Stimulated activated CD8-positive, alpha-beta memory T cell treated with anti-CD3 and anti-CD28 coated beads, Interleukin-15, amount 100 ng/mL, for 24 hours (primary cell): ENCODE measurements at places on chromosomes 11 and 22.

GRCh38 chr11:27237643-27238042 lies 125.4 kb downstream of the CCDC34 start:
- DNase-seq = no peak

GRCh38 chr11:102929972-102930371 lies 25.6 kb downstream of the MMP13 start:
- DNase-seq = no peak

DNA sequence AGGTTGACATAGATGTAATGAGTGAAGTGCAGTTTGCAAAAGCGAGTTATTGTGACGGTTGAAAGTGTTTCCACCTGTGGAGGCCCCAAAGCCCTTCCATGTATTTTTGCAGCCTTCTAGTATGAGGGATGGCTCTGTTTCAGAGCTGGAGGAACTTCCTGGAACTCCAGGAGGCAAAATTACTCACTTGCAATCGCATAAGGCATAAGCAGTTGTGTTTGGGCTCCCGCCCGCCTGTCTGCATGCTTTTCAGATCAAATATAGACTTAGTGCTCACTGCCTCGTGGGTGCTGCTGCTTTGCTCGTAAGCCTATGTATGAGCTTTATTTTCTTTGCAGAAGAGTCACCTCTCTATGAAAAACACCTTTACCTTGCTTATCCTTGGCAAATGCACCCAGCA lies 146.8 kb upstream of the LARGE1 start:
- no peak for DNase-seq

DNA sequence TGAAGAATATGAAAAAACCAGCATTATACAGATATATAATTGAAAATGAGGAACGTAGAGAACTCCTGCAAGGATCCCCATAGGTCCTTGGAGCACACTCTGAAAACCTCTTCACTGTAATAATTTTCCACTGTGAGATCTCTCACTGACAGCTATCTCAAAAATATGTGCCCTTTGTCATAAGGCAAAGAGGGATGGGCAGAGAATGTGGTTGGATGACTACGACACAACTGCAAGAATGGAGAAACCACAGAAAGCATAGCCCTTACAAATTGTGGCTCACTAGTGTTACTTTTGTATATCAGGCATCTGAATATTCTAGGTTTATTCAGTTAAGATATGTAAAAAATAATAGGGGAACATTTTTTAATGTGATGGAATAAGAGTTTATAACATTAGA lies 7.9 kb upstream of the CTSC start:
- DNase-seq = no peak

GRCh38 chr11:16745950-16746605 lies 7.6 kb downstream of the C11orf58 start:
- no peak for DNase-seq

DNA sequence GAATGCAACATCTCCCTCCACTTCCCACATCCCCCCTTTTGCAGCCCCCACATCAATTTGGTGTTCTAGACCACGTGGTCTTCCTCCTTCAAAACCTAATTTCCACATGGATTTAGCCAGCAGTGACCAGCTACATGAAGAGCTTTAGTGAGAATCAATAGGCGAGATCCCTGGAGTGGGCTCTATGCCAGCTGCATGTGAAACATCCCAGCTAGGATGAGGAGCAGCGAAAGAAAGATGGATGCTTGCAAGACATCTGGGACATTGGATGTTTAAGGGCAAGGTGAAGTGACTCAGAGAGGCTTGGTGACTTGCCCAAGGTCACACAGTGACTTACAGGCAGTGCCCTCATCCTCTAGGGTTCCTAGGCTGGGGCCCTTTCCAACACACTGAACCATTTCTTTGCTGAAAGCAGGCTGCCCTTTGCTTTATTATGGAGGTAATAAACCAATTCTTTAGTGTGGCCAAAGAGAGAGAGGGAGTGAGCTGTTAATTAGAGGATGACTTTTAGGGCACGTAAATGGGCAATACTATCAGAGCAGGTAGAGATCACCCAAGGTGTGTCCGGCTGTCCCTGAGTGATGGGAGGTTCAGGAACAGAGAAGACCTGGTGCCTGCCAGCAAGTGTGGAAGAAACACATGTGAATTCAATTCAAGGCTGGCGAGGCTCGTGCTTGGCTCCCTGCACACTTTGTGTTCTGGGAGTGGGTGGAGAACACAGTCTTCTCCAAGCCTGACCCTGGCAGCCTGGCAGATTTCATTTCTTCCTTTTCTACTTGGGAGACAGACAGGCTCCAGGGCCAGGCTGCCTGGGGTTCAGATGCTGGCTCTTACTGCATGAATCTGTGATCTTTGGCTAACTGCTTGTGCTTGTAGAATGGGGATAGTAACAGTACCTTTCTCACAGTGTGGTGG lies 24.0 kb downstream of the TSPAN18 start:
- DNase-seq = no peak

DNA sequence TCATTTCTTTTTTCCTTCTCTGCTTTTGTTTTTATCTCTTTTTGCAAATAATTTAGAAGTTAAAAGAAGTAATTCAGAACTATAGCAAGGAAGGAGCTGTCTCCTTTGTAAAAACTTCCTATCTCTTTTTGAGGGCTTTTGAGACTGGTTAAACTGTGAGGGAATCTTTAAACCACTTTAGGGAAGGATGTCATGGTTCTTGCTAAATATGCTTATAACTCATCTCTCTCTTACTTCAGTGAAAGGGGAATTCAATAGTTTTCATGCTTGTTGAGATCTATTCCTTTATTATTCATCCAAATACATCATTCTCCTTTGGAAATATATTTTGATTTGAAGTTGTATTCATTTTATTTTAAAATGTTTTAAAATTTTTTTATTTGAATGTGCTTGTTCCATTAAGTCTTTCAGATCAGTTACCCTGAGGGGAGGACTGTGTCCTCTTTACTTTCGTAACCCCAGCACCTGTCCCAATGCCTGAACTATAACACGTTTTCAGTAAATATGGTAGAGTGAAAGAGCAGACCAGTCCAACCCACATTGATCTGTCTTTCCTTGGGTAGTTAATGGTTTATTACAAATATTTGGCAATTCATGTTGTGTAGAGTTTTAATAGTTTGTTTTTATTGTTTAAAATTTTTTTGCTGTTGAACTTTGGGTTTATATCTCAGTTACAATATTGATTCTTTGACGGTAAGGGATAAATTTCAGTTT lies 27.5 kb downstream of the AMOTL1 start:
- DNase-seq = no peak

- no peak for DNase-seq
Observed at GRCh38 chr11:2347308-2347830, 29.7 kb upstream of the CD81 start.

GRCh38 chr22:19336133-19337075 lies 44.9 kb upstream of the CLTCL1 start:
- DNase-seq = no peak

DNA sequence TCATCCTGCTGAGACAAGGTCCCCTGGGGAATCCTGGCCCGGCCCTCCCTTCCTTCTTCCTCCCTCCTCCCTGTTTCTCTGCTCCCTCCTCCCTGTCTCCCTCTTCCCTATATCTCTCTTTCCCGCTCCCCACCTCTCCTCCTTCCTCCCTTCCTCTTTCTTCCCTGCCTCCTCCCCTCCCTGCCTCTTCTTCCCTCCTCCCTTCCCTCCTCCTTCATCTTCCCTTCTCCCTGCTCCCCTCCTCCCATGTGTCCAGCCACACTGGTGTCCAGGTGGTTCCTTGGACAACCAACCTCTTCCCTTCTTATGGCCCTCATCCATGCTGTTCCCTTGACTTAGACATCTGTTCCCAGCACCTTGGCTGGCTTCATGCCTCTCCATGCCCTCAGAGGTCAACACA lies 258.1 kb downstream of the MN1 start:
- DNase-seq = no peak

GRCh38 chr11:131580476-131580875 lies 210.1 kb downstream of the NTM start:
- DNase-seq = no peak

DNA sequence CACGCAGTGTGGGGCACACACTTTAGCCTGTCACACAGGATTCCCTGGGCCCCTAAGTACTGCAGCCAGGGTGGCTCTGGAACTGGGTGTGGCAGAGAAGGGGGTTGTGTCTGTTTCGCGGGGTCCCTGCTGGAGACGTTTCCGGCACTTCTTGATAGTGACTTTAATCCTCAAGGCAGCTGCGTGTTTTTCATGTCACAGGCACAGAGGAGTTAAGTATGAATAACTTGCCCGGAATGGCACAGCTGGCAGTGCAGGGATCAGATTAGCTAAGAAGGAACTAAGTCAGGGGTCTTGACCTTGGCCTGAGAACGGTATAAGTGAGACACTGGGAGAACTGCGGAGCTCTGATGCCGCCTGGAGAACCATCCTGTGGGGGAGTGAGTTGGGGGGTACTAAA lies 7.5 kb upstream of the KRTAP5-7 start:
- DNase-seq = no peak

DNA sequence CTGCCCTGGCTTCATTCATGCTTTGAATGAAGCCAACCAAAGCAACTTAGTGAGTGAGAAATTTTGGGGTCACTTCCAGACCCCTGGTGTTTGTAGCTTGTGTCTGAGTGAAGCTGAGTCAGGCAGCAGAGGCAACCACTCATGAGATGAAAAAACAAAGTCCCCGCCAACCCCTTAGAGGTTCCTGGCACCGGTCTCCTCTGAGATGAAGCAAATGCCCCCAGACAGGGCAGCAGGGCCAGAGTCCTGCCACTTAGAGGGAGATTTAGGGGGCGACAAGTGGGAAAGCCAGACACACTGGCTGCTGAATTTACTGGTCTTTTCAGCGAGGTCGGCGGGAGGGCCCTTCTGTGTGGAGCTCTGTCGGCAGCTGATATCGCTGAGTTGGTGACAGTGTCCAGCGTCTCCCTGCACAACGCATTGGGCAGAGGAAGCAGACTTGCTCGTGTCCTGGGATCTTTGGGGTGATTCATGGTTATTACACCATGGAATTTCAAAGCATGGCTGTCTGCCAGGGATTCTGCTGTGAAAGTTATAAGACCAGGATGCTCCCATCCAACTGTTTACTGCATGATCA lies 482.6 kb downstream of the MIAT start:
- DNase-seq = no peak

- DNase-seq = no peak
Observed at GRCh38 chr11:131637469-131638175, 267.2 kb downstream of the NTM start.
